ENCODE measurements at places on chromosomes 16 and 17.

- DNase-seq = no peak
Observed at GRCh38 chr17:52255347-52255746, 96.8 kb upstream of the CA10 start.

DNA sequence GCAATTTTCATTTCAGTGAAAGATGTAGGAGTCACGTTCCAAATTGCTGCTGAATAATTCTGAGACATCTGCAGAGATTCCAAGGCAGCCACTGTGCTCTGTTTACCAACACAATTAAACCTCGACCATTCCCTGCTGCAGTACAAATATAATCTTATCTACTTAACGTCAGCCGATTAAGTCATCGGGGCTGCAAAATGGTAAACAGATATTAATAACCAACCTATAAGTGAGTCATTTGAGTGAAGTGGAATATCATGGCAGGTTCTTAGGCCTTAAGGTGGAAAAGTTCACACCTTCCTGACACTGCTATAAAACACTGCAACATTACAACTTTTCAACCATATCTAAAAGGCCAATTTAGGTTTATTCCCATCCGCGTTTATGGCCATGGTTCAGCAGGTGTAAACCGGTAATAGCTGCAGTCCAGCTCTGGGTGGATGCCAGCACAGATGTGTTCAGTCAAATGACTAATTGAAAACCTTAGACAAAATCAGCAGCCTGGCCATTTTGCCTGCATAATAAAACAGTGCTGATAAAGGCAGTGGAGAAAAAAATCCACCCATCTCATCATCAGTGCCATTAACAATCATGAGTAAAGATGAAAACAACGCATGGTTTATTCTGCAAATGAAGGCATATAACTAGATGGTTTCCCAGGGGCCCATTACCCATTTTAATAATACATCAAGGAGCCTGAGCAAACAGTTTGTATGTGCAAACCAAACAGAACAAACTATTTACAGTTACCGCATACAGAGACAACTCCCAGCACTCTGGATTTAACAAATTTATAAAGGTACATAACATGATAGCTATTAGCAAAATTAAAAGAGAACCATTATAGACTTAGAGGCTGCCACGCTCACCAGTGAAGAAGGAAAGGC, 202.9 kb upstream of the IRX3 start:
- DNase-seq = no peak

DNA sequence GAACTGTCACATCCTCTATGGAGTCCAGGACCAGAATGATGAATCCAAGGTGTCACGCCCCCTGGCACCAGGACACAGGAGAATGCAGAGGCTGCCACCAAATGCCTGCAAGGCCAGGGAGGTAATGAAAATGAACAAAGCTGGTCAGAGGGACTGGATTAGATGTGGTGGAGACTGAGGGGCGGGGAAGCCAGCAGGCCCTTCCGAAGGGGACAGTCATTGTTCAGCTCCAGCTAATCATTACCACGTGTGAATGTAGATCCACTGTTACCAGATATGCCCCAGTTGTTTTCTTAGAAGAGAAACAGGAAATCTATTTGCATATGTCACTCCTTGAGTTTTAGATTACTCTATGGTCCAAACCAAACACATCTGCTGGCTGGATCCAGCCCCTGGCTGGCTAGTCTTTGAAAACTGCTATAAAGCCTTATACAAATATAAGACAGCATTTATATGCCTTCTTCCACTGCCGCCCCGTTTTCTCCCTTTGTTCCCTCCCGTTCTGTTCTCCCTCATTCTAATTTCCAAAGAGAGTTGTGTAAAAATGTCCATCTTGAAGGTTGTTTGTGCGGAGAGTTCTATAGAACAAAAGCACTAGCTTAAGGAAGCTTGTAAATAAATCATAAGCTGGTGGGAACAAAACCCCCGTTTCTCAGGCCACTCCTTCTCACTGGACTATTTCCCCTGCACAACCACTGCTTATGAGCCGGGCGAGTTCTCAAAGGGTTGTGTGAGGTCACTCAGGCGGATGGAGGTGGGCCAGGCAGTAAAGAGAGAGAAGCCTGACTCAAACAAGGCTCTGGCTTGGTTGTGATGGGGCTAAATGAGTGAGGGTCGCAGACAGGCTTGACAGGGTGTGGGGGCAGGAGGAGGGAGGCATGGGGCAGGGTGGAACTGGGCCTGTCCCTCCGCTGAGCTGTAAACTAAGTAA, 14.2 kb downstream of the CRYM start:
- no peak for DNase-seq

- DNase-seq = no peak
Observed at GRCh38 chr16:86363057-86363490, 147.3 kb upstream of the FOXF1 start.

DNA sequence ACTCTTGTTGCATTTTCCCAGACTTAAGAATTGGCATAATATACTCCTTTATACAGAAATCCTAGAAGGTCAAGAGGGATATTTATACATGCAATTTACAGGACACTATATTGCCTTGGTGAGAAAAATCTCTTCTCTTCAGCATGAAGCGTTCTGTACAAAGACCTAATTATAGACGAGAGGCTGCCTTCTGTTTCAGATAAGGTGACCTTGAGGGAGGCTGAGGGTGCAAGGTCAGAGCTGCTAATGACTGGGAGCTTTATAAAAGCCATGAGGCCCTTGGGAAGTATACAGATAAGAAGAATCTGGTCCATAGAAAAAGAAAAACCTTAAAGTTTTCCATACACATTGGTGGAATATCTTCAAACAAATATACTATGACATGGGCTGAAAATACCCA, 156.3 kb upstream of the SOX9 start:
- DNase-seq = no peak

DNA sequence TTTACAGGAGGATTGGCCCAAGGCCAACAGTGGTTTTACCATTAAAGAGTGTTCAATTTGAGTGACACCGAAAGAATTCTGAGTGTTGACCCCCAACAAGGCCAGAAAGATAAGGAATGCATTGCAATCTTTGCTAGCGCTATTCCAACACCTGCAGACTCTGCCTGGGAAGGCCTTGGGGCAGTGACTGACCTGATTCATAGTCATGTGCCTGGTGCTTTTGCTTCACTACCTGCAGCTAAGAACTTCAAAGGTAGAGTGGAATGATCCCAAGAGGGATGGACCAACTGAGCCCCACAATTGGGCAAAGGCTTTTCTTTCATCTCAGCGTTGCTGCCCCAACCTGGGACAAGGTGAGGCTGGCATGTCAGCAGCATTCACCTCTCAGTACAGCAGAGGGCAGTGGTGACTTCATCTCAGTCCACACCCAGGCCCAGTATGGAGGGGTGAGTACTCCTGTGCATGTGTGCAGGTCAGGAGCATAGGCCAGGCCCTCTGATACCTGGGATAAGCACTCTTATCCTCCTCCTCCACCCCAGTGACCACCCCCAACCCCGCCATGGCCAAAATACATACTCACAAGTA, 149.6 kb upstream of the GNAO1 start:
- DNase-seq = peak; percentile 50

GRCh38 chr17:76752006-76752405, 14.1 kb downstream of the MFSD11 start:
- peak; percentile 67 for DNase-seq
